SW 1271 (cell line): ENCODE measurements at places on chromosomes 1 and 21.

DNA sequence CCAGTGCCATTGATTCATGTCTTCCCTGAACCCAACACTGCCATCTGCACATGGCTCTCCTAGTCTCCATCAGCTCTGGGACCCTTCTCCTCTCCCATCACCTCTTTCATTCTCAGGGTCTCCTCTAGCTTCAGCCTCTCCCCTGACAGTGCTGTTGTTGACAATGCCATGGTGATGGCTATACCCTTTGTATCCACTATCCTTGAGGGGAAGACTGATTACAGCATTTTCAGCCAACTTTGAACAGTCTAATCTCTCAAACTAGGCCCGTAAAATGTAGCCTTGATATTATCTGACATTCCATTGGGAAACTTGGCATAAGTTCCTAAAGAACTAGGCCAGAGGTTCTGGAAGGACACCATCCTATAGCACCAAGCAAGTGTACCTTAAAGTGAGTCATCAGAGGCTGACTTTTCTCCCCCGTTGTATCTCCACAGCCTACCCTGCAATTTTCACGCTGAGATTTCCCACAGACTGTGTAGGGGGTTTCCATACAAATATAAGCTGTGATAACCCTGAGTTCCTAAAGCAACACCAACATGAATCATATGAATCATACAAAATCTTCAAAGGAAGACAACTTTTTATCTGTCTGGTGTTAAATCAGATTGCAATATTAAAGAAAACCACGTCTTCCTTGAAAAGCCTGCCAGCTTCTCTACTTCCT is 5.8 kb downstream of the HAO2 start:
- no peak for DNase-seq

DNA sequence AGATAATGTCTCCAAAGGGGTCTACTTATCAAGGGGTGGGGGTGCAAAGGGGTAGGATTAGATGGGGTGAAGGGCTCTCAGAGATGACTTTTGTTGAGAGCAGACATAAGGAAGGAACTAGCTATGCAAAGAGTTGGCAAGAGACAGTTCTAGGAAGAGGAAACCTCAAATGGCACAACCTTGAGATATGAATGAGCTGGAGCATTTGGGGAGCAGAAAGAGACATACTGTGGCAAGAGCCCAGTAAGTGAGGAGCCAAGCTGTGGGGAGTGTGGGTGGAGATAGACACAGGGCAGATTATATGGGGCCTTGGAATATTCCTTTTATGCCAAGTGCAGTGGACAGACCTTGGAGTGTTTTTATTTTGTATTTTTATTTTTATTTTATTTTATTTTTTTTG is 84.8 kb upstream of the BTG3 start:
- no peak for DNase-seq

DNA sequence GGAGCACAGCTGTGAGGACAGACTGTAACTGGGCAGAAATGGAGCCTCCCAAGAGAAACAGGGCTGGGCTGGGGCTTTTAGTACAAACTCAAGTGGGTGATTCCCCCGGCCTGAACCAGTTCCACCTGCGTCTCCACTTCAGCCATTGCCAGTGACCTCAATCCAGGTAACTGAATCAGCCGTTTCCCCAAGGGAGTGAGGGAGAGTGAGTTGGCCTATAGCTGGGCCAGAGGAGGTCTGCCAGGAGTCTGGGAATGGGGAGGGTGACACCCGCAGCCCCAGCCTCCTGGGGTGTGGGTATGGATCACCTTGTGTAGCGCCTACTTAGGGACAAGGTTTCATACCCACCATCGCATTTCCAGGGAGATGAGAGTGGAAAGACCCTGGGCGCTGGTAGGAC is 8.5 kb downstream of the SLC26A9 start:
- no peak for DNase-seq

DNA sequence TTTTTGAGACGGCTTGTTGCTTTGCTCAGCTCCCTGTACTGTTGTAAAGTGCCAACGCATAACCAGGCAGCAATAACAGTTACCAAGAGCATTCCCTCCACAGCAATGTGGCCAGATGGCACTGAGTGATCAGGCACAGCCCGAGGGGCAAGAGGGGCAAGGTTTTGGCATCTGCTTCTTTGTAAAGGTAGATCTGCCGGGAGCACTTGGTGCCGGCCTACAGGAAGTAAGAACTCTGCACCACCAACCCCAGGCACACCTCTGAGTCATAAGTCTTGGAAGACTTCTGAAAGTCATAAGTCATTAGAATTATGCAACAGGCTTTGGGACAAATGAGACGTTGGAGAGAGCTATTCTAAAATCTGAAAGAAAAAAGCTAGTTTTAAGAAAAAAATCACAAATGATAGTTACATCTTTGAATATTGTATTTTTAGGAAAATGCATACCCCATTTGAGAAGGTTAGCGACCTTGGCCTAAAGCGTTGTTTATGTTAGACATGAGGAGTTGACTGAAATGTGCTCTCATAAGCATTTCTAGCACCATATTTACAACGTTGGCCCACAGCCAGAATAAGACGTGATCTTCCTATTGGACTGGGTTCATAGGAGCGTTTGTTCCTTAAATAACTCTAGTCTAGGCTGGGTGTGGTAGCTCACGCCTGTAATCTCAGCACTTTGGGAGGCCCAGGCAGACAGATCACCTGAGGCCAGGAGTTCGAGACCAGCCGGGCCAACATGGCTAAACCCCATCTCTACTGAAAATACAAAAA is 37.7 kb upstream of the MAP10 start:
- DNase-seq, result peak; percentile 5

- peak; percentile 24 for DNase-seq
Measured at GRCh38 chr1:109975718-109976117, 8.8 kb upstream of the AHCYL1 start.

GRCh38 chr1:156901966-156902915 is 8.7 kb downstream of the PEAR1 start:
- DNase-seq, result no peak

DNA sequence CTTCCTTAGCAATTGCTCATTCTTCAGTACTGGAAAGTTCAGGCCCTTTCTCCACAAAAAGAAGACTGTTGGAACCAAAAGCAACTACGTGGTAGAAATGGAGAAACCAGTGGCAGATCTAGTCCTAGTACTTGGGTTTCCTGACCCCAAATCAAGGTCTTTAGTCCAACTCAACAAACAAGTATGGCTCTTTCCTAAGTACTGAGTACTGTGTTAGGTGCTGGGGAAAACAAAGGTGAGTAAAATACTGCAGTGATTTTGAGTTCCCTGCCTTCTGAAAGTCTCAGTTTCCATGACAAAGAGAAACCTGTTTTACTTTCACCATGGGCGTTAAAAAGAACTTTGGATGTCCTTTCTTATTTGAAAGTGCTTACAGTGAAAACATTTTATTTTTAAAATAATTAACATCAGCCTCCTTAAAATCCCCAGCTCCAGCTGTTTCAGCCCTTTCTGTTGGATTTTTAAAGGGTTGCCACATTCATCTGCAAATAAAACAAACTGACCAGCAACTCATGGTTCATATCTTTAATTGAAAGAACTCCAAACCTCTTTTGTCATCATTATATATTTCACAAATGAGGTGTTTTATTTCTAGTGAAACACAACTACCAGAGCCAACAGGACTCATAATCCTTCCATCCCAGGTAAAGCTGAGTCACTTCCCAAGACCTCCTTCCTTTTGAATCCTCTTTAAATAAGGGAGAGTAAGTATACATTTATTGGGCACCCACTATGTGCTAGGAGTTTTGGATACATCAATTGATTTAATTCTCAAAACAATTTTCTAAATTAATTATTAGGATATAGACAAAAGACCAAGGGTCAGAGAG is 35.4 kb downstream of the PLPP3 start:
- no peak for DNase-seq

DNA sequence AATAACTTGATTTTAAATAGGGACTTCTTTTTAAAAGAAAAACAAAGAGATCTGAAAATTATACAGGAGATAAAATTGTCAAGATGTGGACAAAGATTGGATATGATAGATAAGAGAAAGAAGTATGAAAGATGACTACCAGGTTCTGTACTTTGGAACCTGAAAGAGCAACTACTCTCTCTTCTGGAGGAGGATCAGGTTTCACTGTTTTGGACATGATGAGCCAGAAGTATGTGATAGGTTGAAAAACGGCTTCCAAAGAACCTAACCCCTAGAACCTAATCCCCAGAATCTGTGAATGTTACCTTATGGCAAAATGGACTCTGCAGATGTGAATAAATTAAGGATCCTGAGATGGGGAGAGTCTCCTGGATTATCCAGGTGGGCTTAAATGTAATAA is 26.2 kb downstream of the RSBN1 start:
- DNase-seq, result no peak

GRCh38 chr21:28516021-28516420 is 476.7 kb downstream of the LTN1 start:
- no peak for DNase-seq

GRCh38 chr1:82606546-82606945 is 805.8 kb downstream of the ADGRL2 start:
- no peak for DNase-seq

- no peak for DNase-seq
Measured at GRCh38 chr1:66286307-66286706, 247.6 kb upstream of the SGIP1 start.

DNA sequence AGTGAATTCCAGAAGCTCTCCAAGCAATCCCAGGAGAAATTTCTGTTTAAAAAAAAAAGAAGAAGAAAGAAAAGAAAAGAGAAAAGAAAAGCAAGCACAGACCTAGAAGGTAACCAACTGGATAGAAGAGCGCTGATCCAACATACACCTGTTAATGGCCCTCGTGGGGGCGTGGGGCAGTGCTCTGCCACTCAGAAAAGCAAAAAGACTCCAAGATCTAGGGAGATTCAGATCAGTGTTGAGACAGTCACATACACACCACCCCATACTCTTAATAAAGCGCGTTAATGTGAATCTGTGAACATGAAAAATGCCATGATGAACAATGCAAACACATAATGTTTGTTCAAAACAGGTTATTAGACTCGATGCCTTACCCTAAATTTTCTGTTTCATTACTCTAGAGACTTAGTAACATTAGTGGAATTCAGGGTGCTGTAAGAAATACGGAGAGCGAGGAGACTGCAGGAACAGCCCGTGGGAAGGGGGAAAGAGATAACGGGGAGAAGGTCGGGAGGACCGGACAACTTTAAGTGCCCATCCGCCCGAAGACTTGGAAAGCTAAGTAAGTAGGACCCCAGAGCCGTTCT is 406 bp downstream of the NME7 start:
- DNase-seq, result no peak

DNA sequence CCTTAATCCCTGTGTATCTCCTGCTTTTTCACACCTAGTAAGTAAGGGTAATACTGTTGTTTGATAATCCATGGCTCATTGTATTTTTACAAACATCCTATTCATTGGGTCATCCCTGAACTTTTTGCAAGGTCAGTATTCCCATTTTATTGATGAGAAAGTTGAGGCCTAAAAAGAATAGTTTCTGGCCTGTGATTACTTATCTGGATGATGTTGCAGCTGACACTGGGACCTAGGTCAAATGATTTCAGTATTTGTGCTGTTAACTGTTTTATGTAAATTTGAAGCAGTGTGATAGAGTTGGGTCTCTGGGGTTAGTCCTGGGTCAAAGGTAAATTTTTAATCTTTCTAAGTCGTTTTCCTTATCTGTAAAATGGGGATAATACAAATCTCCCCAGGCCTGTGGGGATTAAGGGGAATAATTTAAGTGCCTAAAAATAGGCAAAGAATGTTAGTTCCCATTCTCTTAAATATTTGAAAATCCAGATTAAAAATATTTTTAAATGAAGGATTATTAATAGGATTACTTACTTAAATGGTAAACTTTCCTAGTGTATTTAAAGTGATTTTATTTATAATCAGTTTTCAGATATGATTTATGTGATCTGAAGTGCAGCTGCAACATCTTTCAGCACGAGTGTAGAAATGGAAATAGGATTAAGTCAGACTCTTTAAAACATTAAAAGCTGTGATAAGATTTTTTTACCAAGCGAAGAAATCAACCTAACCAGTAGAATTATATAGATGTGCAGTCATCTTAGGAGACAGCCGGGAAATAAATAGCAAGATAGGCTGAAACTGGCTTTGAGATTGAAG is 4.3 kb downstream of the PPP2R5A start:
- no peak for DNase-seq

DNA sequence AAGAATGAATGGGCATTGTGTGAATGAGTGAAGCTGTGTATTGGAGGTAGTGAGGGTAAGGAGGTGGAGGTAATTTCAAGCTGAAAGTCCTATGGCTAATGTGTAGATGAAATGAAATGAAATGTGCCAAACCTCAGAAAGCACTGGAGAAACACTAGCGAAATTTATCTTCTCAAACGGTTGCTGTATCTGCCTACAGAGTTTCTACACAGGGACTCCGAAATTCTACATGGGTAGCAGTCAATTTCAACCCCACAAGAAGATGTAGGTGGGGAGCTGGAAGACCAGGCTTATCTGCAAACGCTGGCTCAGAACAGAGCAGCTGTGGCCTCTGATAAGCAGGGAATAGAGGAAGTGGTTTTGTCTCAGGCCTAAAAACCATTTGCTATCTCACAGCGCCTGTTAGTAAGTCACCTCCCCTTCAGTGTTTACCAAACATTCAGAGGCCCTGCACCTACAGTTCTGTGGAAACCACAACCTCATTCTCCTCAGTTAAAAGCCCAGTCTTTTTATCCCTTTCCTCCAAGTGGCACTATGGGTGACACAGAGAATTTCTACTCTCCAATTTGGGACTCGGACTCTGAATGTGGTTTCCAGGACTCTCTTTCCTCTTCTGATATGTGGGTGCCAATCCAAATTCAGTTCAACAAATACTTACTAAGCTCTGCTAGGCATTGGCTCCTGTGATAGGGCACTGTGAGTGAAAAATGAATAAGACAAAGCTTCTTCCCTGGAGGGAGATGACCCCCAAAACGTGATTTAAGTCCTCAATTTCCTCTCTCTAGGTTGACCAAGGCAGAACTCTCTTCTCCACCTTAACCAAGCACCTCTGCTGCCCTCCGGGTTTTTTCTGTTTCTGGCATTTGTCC is 17.2 kb upstream of the SLAMF6 start:
- no peak for DNase-seq

DNA sequence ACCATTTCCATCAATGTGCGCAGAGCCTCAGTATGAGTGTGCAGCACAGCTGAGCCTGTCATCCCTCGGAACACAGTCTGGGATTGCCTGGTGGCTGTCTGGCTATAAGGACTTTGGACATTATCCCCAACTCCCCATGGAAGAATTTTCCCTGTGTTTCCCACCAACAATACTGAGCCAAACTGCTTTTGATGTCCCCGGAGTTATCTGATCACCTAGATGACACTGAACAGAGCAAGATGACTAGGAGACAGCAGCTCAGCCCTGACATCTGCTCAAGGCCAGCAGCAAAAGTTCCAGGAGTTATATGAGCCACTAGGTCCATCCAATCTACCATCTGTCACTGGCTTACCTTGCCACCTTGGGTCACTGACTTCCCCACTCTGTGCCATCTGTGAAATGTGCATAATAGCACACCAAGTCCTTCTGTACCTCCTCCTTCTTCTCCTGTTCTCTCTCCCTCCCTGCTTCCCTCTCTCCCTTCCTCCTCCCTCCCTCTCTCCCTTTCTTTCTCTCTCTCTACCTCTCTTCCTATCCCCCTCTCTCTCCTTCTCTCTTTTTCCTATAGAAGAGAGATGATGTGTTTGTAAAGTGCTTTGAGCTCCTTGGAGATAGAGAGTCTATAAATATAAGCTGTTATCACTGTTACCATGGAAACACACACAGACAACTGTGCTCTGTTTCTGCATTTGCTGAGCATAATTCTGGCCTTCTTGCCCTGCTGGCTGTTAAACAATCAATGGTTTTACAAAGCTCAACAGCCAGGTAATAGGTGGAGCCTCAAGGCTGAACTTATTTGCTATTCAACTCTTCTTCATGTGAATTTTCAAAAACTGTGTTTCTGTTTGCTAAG is 19.7 kb upstream of the ATP1B1 start:
- DNase-seq, result no peak

- no peak for DNase-seq
Measured at GRCh38 chr1:178650934-178651511, 74.0 kb upstream of the RALGPS2 start.
